Stromal cell of bone marrow (primary cell): ENCODE measurements at places on chromosomes 6 and 20.

GRCh38 chr6:16472349-16473069 is 234.1 kb downstream of the GMPR start:
- no peak for DNase-seq

DNA sequence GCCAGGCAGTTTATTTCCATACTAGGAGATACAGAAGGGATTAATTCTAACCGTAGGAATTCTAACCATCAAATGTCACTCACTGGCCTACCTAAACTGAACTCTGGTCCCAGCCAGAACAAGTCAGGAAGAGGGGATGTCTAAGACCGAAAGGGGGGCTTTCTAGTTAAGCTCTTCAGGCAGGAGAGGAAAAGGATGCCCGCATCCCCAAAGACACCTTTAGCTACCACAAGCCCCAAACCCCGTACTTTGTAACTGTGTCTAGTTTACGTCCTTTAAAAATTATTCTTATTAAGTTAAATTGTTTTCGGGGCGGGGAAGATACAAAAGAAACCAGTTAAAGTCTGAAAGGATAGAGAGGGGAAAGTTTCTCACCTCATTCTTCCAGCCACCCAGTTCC is 1.2 kb upstream of the ZNF76 start:
- DNase-seq: no peak

DNA sequence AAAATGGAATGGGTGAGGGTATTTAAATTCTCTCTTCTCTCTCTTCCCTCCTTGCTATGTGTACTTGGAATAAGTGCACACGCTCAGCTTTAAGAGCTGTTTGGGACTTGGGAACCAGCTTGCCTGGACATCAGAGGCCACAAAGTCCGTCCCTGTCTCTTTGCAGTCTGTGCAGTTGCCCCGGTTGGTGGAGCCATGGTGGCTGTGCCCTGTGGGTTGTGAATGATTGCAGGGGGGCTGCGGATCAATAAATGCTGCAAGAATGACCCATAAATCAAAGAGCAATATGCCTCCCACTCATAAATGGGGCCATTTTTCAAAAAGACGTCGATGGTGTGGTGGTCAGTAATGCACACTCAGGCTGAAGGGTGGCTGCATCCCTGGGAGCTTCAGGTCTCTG is 135.1 kb upstream of the CST7 start:
- DNase-seq: no peak

GRCh38 chr20:47921408-47921807 is 136.1 kb upstream of the SULF2 start:
- no peak for DNase-seq

- no peak for DNase-seq
Measured at GRCh38 chr6:129485746-129486145, 224.2 kb downstream of the ARHGAP18 start.

DNA sequence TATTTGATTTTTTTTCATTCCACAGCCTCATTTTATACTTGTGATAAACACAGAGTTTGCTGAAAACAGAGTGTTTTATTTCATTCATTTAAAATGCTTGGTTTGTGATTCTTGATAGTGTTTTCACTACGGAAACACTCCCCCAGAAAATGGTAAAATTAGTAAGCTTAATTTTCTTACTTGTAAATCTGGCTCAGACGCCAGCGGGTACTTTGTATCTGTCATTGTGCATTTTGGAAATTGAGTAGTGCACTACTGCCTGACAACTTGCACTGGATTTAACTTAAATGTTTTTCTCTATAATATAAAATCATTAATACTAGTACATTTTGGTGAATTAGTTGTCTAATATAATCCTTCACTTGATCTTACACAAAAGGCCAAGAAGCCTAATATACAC is 37.0 kb upstream of the HINT3 start:
- no peak for DNase-seq

- DNase-seq: no peak
Measured at GRCh38 chr6:160911949-160912348, 79.6 kb upstream of the MAP3K4 start.

DNA sequence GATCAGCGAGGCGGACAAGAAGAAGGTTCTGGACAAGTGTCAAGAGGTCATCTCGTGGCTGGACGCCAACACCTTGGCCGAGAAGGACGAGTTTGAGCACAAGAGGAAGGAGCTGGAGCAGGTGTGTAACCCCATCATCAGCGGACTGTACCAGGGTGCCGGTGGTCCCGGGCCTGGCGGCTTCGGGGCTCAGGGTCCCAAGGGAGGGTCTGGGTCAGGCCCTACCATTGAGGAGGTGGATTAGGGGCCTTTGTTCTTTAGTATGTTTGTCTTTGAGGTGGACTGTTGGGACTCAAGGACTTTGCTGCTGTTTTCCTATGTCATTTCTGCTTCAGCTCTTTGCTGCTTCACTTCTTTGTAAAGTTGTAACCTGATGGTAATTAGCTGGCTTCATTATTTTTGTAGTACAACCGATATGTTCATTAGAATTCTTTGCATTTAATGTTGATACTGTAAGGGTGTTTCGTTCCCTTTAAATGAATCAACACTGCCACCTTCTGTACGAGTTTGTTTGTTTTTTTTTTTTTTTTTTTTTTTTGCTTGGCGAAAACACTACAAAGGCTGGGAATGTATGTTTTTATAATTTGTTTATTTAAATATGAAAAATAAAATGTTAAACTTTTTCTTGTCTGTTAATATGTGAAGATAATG is 2.2 kb downstream of the HSPA1B start:
- no peak for DNase-seq

GRCh38 chr20:62287759-62288534 is 14.8 kb upstream of the ADRM1 start:
- no peak for DNase-seq

- DNase-seq: no peak
Measured at GRCh38 chr20:44437497-44437896, 38.2 kb upstream of the TTPAL start.

DNA sequence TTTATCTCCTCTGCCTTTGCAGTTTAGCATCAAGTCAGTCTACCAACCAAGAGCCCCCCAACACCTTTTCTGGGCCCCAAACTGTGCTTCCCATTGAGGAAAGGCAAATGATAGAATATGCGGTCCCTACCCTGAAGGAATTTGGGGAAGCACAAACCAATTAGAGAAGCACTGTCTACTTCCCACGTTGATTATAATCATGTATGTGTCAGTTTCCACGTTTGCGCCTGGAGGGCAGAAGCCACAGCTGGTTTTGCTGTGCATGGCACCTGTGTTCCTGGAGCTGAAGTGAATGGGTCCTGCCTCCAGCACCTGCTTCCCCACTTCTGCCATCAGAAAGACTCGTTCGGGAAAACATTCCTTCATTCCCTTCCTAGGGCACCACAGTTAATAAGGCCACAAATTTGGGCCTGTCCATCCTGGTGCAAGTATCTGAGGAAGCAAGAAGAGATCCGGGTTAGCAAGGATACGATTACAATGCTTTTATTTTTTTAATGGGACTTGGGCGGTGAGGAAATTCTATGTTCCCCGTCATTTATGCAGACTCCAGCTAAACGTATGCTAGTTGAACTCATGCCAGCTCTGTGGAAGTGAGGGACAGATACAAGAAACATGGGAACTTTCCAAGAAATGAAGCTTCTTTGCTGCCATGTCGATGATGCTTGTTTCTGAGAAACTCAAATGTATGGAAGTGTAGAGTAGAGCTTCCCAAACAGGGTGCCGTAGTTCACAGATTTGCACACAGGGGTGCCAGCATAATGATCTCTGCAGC is 333.5 kb downstream of the NRN1 start:
- no peak for DNase-seq

GRCh38 chr6:108587258-108588059 is 26.7 kb downstream of the FOXO3 start:
- DNase-seq: no peak

GRCh38 chr20:59349277-59349676 is 48.9 kb downstream of the EDN3 start:
- DNase-seq: no peak

DNA sequence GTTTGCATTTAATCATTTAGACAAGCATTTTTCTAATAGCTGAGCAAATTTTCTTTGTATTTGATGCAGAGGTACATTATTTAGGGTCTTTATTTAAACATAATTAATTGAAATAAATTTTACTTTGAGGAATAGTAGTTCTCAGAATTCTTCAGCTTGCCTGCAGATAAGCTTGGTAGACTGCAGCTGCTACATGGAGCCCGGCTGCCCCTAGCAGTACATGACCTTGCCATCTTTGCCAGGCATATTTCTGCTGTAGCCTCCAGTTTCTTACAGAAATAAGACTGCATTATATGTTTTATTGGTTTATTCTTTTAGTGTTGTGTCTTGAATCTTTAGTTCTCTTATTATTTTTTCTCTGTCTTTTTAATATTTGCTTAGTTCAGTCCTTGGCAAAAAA is 396.8 kb downstream of the QKI start:
- no peak for DNase-seq

DNA sequence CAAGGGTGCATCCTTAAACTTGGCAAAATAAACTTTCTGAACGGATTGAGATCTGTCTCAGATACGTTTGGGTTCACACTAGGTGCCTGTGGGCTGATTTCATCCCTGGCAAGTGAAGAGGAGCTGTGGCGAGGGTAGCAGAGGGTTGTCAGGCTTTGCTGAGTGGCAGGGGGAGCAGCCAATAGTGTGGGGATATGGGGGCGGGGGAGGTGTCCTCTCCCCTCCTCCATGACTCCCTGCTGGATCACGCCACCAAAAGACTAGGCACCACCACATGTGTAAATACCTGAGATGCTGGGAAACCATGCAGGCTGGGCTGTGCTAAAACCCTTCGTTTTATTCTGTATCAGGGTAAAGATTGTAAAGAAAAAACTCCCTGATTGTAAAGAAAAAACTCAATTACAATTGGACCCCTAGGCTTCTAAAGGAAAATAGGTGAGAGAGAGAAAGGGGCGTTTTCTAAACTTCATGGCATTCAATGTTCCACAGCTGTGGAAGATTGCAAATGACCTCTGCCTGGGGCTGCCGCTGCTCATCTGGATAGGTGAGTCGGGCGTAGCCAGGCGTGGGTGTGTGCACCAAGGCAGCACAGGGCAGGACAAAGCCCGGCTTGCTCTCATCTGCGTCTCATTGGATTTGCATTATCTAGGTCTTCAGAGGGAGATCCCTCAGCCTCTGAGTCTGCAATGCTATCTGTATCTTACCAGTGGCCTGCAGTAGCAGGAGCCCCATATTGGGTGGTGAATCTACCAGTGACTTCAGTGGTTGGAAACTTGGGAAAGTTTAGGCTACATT is 26.9 kb upstream of the ADTRP start:
- DNase-seq: no peak

GRCh38 chr20:3658716-3659491 is 4.3 kb downstream of the GFRA4 start:
- no peak for DNase-seq

- no peak for DNase-seq
Measured at GRCh38 chr6:34362909-34363680, 29.4 kb downstream of the NUDT3 start.

GRCh38 chr20:63093966-63094766 is 87.4 kb upstream of the BHLHE23 start:
- DNase-seq: no peak

- DNase-seq: no peak
Measured at GRCh38 chr6:110043366-110043994, 65.4 kb downstream of the GPR6 start.

- DNase-seq: no peak
Measured at GRCh38 chr20:19901226-19901625, 115.9 kb upstream of the NAA20 start.

DNA sequence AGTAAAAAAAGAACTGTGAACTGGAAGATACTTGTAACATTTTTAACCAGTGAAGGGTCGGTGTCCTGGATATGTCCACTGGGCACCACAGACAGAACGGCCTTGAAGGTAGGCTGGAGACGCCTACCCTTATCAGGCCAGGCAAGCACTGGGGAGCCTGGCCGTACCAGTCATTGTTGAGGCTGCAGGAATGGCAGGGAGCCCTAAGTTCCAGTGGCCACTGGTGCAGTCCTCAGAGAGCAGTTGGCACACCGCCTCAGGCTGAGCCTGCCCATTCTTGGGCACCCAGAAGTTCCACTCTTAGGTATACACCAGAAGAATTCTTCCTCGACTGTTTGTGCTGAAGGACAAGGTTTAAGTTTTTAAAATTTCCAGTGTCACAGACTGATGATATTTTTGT is 20.5 kb downstream of the DNAJC5 start:
- no peak for DNase-seq
